ENCODE measurements at places on chromosomes 2 and 18. TPM values are rescaled to one million over a fixed set of nuclear protein-coding genes. Genes with fewer than 3 reads are reported as not detected.

KLHL41 gene
- 0.56 TPM for total RNA-seq

DNA sequence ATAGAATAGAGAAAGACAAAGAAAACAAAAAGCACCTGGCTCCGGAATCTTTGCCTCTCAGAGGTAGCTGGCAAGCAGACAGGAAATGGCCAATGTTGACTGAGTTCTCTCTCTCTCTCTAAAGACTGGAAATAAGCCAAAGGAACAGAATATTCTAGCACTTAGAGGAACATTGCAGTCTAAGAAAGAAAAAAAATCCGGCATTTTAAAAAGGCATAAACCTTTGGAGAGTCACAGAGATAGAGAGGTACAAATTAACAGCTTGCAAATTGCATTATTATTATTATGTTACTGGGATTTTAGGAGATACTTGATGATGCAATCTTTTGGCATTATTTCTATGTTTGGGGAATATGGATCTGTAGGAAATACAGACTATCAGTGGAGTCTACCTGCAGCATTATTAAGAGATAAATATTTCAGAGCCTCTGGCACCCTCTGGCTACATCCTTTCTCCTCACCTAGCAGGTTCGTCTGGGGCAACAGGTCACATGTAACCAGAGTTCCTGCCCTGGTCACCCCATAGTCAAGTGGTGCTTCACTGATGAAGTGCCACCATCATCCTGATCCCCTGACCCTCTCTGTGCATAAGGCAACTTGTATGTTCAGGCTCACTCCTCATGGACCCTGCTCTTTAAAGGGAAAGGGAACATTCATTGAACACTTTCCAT lies 318.9 kb upstream of the ACVR2A start:
- no peak overlapping the region for H3K4me3 ChIP-seq
- H3K4me1 ChIP-seq: peaks cover 11% of the 10 kb centered on the region
- no peak overlapping the region for H3K27ac ChIP-seq
- no peaks in the 10 kb centered on the region for H3K27me3 ChIP-seq
- no peak for DNase-seq
- no peaks in the 10 kb centered on the region for H3K36me3 ChIP-seq

DNA sequence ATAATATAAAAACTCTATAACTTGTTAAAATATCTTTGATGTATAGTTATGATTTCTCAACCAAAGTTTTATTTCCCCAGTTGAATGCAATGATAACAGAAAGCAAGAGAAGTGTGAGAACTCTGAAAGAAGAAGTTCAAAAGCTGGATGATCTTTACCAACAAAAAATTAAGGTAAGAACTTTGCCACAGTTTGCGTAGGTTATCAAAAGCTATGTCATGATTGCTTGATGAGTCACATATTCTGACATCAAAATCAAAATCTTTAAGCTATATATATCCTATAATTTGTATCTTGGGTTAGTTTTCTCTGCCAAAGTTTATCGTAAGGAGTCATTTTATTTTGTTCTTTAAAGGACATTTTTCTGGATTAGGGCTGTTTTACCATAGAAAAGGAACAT lies 35.0 kb downstream of the NDC80 start:
- no peak for DNase-seq
- no peaks in the 10 kb centered on the region for H3K4me1 ChIP-seq
- H3K27me3 ChIP-seq: no peaks in the 10 kb centered on the region
- H3K36me3 ChIP-seq: peaks cover 1% of the 10 kb centered on the region

DNA sequence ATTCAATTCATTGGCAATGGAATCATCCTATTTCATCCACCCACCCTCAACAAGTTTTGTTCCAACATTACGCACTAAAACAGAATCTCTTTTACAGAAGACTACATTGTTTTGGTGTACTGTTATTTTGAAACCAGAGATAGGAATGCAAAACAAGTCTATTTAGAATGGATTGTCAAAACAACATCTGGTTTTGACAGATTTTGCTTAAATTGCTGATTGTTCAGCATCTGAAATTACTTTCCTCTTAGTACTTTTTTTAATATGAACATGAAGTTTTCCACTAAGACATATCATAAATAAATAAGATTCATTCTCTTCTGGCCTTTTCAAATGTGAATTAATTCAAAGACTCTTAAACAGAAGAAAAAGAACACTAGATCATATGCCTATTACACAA lies 323.9 kb upstream of the TFPI start:
- no peaks in the 10 kb centered on the region for H3K27me3 ChIP-seq
- H3K27ac ChIP-seq: no peak overlapping the region
- H3K4me1 ChIP-seq: peaks cover 17% of the 10 kb centered on the region
- no peak overlapping the region for H3K4me3 ChIP-seq

CD8B gene
- not detected for total RNA-seq

SALL3 gene
- 0.36 TPM for total RNA-seq

GRCh38 chr2:9565436-9566153 lies 10.0 kb upstream of the ADAM17 start:
- peaks cover 1% of the 10 kb centered on the region for H3K4me1 ChIP-seq
- no peaks in the 10 kb centered on the region for H3K36me3 ChIP-seq
- DNase-seq: no peak
- no peak overlapping the region for H3K4me3 ChIP-seq

GRCh38 chr2:101679037-101679726 lies 18.3 kb upstream of the MAP4K4 start:
- H3K4me1 ChIP-seq: peaks cover 12% of the 10 kb centered on the region
- H3K27ac ChIP-seq: peak overlapping the region; percentile 29
- no peak for DNase-seq
- H3K36me3 ChIP-seq: no peaks in the 10 kb centered on the region

GRCh38 chr2:201232467-201232815 lies 27.9 kb upstream of the CASP8 start:
- H3K36me3 ChIP-seq: no peaks in the 10 kb centered on the region
- peak overlapping the region; percentile 49 for H3K4me3 ChIP-seq
- peaks cover 10% of the 10 kb centered on the region for H3K27me3 ChIP-seq
- H3K27ac ChIP-seq: no peak overlapping the region
- no peak for DNase-seq

CIDEA gene
- not detected for total RNA-seq

GRCh38 chr2:80326214-80326613 lies 21.7 kb upstream of the LRRTM1 start:
- peak overlapping the region; percentile 30 for H3K27ac ChIP-seq
- no peak for DNase-seq
- H3K36me3 ChIP-seq: no peaks in the 10 kb centered on the region
- H3K4me1 ChIP-seq: peaks cover 40% of the 10 kb centered on the region
- peaks cover 5% of the 10 kb centered on the region for H3K27me3 ChIP-seq

DNA sequence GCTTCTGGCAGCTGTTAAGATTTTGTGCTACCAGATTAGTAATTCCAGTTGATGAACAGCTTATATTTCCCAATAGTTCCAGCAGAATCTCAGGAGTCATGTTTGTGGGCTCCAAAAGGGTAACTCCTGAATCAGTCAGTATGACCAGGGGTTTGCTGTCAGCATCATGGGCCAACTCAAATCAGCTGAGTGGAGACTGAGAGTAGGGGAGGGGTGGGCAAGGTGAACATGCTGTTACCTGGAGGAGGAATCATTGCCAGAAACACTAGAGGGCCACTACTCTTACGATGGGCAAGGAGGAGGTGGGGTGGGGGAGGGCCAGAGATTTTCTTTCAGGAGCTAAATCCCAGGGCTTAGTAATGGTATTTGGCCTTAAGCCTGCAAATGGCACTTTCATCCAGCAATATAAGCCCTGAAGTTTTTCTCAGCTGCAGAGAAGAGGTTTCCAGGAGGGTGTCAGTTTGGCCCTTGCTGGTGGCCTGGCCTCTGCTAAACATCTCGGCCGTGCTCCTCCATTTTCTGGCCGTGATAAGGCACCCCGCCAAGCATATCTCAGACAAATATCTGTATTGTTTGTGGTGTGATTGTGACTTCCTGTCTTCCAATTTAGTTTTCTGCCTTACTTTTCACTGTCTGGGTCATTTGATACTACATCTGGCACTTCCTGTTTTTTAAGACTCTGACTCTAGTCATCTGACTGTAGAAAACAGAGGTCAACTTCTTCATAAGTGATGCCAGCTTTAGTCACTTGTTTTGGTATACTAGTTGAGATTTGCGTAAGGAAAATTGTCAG lies 120.5 kb upstream of the CXCR4 start:
- no peaks in the 10 kb centered on the region for H3K36me3 ChIP-seq
- H3K4me1 ChIP-seq: peaks cover 2% of the 10 kb centered on the region
- H3K27ac ChIP-seq: no peak overlapping the region
- no peaks in the 10 kb centered on the region for H3K27me3 ChIP-seq
- no peak overlapping the region for H3K4me3 ChIP-seq

- H3K4me1 ChIP-seq: peaks cover 4% of the 10 kb centered on the region
- no peak overlapping the region for H3K27ac ChIP-seq
- no peak overlapping the region for H3K4me3 ChIP-seq
- DNase-seq: no peak
- H3K27me3 ChIP-seq: no peaks in the 10 kb centered on the region
- H3K36me3 ChIP-seq: peaks cover 13% of the 10 kb centered on the region
These were observed 78.0 kb upstream of the DNMT3A start for GRCh38 chr2:25419678-25420242.

GRCh38 chr18:58279504-58280175 lies 235.6 kb downstream of the NEDD4L start:
- DNase-seq: no peak
- H3K36me3 ChIP-seq: peaks cover 6% of the 10 kb centered on the region
- no peaks in the 10 kb centered on the region for H3K27me3 ChIP-seq
- no peak overlapping the region for H3K4me3 ChIP-seq

- peaks cover 11% of the 10 kb centered on the region for H3K27me3 ChIP-seq
- no peaks in the 10 kb centered on the region for H3K36me3 ChIP-seq
- H3K4me3 ChIP-seq: no peak overlapping the region
These were observed 221.4 kb downstream of the CLIP4 start for GRCh38 chr2:29336341-29337241.

WIPF1 gene
- 20.6 TPM for total RNA-seq

NPAS2 gene
- total RNA-seq: 5.2 TPM

Measured in mesothelial cell of epicardium (in vitro differentiated cells).